ENCODE measurements at places on chromosomes 3 and 15.

GRCh38 chr15:85515212-85515611 lies 134.8 kb downstream of the AKAP13 start:
- DNase-seq = peak; percentile 76

GRCh38 chr15:90749754-90750153 lies 32.6 kb downstream of the BLM start:
- no peak for DNase-seq

DNA sequence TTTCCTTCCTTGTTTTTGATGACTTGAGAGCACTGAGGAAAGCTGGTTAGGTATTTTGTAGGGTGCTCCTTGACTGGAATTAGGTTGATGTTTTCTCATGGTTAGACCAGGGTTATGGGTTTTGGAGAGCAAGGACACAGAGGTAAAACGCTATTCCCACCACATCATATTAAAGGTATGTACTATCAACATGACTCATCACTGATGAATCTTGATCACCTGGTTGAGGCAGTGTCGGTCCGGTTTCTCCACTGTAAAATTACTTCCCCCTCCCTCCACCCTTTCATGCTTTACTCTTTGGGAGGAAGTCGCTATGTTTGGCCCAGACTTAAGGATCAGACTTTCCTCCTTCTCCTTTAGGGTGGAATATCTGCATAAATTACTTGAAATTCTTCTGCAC lies 201.6 kb downstream of the EDEM1 start:
- peak; percentile 86 for DNase-seq

DNA sequence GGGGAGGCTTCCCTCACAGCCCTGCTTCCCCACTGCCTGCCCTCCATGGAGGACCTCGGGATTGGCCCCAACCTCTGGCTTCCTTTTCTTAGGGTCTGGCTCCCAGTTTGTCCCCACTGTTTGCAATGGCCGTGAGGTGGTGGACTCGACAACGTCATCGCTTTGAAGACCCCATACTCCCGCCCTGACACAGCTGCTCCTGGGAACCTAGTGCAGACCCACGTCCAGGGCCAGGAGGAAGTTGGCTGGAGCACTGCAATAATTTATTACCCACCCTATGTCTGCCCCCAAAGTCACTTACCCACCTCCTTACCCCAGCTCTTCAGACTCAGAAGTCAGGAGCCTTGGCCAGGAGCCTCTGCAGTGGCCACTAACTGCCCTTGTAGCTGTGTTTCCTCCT lies 11.1 kb downstream of the GRM2 start:
- no peak for DNase-seq

GRCh38 chr3:43949594-43949993 lies 258.9 kb downstream of the ABHD5 start:
- no peak for DNase-seq

- DNase-seq = no peak
Observed at GRCh38 chr15:58564981-58565380, 133.2 kb downstream of the LIPC start.

- DNase-seq = peak; percentile 38
Observed at GRCh38 chr3:114669614-114670013, 375.8 kb downstream of the TIGIT start.

- no peak for DNase-seq
Observed at GRCh38 chr15:63134245-63134985, 12.8 kb downstream of the LACTB start.

DNA sequence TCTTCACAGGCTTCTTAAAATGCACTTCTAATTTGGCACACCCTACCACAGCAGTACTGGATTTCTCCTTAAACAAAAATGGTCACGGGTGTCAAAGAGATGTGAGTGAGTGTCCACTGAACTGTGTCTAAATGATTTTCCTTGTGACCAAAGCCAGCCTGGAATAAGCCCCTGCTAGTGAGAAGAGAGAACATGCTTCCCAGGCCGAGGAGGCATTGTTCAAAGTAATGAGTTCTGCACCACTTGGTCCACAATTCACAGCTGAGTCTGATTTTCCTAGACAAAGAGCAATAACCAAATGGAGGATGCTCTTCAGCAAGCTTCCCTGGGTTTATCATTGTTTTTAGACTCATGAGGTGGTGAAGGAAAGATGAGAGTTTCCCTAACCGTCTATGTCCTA lies 3.8 kb downstream of the PLCH1 start:
- peak; percentile 38 for DNase-seq

DNA sequence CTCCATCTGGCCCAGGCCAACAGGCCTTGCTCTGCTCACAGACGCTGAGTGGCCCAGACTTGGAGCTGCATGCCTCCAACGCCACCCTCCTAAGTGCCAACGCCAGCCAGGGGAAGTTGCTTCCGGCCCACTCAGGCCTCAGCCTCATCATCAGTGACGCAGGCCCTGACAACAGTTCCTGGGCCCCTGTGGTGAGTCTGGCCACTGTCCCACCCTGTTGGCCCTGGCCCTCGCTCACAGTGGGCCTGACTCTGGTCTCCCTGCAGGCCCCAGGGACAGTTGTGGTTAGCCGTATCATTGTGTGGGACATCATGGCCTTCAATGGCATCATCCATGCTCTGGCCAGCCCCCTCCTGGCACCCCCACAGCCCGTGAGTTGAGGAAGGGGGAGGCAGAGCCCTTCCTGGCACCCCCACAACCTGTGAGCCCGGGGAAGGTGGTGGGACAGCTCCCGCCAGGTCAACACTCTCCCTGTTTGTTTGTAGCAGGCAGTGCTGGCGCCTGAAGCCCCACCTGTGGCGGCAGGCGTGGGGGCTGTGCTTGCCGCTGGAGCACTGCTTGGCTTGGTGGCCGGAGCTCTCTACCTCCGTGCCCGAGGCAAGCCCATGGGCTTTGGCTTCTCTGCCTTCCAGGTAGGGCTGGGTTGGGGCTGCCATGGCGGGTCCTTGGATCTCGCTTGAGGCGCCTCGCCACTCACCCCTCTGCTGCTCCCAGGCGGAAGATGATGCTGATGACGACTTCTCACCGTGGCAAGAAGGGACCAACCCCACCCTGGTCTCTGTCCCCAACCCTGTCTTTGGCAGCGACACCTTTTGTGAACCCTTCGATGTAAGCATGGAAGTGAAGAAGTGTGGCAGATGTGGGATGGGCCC lies 10.0 kb downstream of the NT5DC2 start:
- DNase-seq = no peak

DNA sequence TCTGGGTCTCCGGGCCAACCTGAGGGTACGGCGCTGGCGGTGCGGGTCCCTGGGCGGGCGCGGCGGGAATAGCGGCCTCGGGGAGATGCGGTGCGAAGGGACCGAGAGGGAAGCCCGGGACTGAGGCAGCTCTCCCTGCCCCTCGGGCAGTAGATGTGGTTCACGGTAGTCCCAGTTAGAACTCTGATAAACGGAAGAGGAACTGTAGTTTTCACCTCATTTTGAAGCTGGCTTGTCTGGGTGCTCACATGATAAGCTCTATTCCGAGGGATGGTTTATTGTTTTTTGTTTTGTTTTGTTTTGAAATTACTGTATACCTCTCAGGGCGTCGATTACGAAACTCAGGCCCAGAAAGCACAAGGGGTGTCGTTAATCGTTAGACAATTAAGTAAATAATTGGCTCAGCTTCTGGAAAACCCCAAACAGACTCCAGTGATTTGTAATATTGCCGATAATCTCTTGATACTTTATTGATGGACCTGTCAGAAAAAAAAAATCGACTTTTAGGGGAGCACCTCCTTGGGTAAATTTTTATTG lies 413 bp downstream of the NUSAP1 start:
- DNase-seq = peak; percentile 86

GRCh38 chr3:163058031-163058854 lies 1561.6 kb downstream of the OTOL1 start:
- no peak for DNase-seq
